ENCODE measurements at places on chromosomes 4 and X. TPM values are rescaled to one million over a fixed set of nuclear protein-coding genes. Genes with fewer than 3 reads are reported as not detected.

Gene TBC1D25
- 13.5 TPM for total RNA-seq

Gene HTRA3
- total RNA-seq: not detected

Gene IL2RG
- 290 TPM for total RNA-seq

Gene ADAM29
- not detected for total RNA-seq

Gene PCDH7
- total RNA-seq: not detected

Gene HTN1
- not detected for total RNA-seq

Gene FAM9C
- 0.05 TPM for total RNA-seq

Gene NAAA
- total RNA-seq: 31.7 TPM

Gene MSX1
- total RNA-seq: 0.12 TPM

Gene SRD5A3
- 19.2 TPM for total RNA-seq

Gene PNPLA4
- 11.8 TPM for total RNA-seq

- DNase-seq: no peak
- H3K27me3 ChIP-seq: no peaks in the 10 kb centered on the region
- H3K27ac ChIP-seq: no peak overlapping the region
- H3K4me1 ChIP-seq: no peaks in the 10 kb centered on the region
Measured at GRCh38 chrX:82748906-82749505, 759.1 kb upstream of the POU3F4 start.

- H3K36me3 ChIP-seq: peaks cover 8% of the 10 kb centered on the region
- DNase-seq: no peak
- no peaks in the 10 kb centered on the region for H3K27me3 ChIP-seq
- no peaks in the 10 kb centered on the region for H3K4me1 ChIP-seq
- no peak overlapping the region for H3K4me3 ChIP-seq
Measured at GRCh38 chrX:2172359-2172758, 328.4 kb downstream of the DHRSX start.

- no peak for DNase-seq
- H3K36me3 ChIP-seq: no peaks in the 10 kb centered on the region
- H3K27ac ChIP-seq: no peak overlapping the region
- H3K4me1 ChIP-seq: no peaks in the 10 kb centered on the region
- no peak overlapping the region for H3K4me3 ChIP-seq
- H3K27me3 ChIP-seq: no peaks in the 10 kb centered on the region
Measured at GRCh38 chr4:106951891-106952290, 84.2 kb downstream of the DKK2 start.

DNA sequence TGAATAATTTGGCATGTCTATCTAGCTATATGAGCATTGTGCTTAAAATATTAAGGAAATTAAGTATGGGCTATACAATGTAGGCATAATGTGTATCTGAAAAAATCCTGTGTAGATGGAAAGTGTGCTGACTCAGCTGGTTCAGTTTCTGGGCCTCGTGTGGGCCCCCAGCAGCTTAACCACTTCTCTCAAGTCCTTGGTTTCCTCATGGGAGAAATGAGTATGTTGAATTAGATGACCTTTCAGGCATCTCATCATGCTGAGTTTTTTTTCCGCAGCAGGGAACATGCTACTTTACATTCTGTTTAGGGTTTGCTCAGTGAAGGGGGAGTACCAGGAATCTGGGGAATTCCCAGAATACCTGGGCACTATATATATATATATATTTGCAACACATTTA lies 30.5 kb downstream of the RHOH start:
- peak; percentile 84 for DNase-seq
- peak overlapping the region; percentile 61 for H3K4me3 ChIP-seq
- peak overlapping the region; percentile 94 for H3K27ac ChIP-seq

DNA sequence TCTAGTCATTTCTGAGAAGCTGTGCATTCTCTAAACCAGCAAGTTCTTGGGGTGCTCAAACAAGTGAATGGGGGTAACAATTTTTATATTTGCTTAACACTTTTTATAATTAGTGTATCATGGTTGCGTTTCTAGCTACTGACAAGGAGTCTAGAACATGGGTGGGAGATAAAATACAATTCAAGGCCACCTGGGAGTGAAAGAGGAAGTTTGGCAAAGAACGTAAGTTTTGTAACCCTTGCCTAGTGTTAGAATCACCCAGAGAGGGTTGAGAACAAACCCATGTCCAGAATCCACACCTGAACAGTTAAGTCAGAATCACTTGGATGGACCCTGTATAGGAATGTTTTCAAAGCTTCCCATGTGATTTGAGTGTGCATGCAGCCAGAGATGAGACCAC lies 92.7 kb downstream of the AFF2 start:
- no peak overlapping the region for H3K4me3 ChIP-seq
- no peaks in the 10 kb centered on the region for H3K4me1 ChIP-seq
- H3K27me3 ChIP-seq: no peaks in the 10 kb centered on the region
- no peak for DNase-seq
- H3K36me3 ChIP-seq: no peaks in the 10 kb centered on the region

DNA sequence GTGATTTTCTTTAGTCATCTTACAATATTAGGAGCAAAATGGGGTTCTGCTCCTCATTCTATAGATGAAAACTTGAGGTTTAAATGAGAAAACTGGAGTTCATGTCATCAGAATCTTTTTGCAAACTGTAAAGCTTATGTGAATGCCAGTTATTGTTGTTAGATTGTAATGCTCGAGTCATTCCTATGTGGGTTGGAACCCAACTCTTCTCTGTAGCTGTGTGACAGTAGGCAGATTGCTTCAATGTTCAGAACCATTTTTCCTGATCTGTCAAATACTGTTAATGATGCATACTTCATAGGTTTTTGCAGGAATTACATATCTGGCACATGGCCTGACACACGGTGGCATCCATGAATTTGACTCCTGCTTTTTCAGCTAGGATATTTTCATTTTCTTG lies 178.9 kb downstream of the RAPGEF2 start:
- H3K4me3 ChIP-seq: no peak overlapping the region
- H3K4me1 ChIP-seq: peaks cover 3% of the 10 kb centered on the region
- no peaks in the 10 kb centered on the region for H3K27me3 ChIP-seq
- DNase-seq: no peak
- H3K36me3 ChIP-seq: peaks cover 23% of the 10 kb centered on the region

DNA sequence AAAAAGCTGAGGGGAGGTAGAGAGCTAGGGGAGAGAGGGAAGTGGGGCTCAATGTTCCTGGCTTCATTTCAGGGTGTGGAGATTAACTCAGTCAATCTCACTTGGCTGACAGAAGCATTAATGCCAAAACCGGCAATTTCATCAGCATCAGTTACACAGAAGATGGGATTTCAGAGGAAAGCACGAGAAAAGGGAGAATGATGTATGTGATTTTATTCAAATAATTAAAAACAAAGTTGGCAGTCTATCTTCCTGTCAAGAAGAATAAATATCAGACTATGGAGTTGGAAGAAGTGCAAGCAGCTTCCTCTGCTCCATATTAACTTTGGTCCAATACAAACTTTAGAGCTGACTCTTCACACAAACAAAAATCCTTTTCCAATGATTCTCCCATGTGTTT lies 29.6 kb upstream of the HCCS start:
- no peak for DNase-seq
- no peak overlapping the region for H3K4me3 ChIP-seq
- no peak overlapping the region for H3K27ac ChIP-seq
- no peaks in the 10 kb centered on the region for H3K36me3 ChIP-seq
- H3K27me3 ChIP-seq: no peaks in the 10 kb centered on the region

DNA sequence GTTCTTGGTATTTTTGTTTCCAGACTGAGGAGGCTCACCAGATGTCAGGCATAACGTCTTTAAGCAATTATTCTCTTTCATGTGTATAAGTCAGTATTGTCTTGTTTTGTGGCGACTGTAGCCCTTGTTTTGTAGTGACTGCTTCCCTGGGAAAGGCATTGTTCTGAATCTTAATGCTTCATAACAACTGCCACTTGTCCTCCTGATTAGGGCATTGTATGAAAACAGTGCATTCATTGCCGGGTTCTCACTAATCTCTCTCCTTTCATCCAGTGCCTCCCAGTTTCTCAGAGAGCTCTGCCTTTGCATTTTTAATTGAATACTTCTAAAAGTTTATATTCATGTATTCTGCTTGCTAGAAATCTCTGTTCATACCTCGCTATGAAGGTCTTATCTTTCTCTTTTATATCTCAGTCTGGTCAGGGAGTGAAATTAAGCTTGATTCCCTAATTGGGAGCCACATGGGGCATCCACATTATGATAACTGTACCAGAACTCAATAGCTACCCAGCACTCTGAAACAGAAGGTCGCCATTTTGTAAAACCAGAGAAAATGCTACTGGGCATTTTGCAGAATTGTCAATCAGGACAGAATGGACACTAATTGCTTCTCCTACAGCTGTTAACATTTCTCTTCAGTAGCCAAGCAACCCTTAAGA lies 149.8 kb downstream of the GBA3 start:
- H3K27ac ChIP-seq: no peak overlapping the region
- H3K4me1 ChIP-seq: no peaks in the 10 kb centered on the region
- no peak for DNase-seq
- H3K27me3 ChIP-seq: no peaks in the 10 kb centered on the region
- no peak overlapping the region for H3K4me3 ChIP-seq
- H3K36me3 ChIP-seq: no peaks in the 10 kb centered on the region

DNA sequence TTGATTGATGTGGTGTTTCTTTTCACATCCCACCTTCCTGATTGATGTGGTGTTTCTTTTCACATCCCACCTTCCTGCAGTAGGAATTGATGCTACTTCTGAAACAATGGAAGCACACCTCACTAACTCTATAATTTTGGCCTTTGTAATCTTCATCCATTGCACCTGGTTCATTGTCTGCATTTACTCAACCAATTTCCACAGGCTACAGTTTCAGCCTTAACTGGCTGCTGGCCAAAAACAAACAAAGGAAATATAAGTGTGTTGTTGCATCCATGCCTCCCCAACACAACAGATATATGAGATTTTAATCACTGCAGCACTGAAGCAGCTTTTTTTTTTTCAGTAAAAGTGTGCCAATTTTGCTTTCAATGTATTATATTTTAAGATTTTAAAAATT lies 867.6 kb upstream of the PCDH7 start:
- H3K27me3 ChIP-seq: no peaks in the 10 kb centered on the region
- no peak for DNase-seq
- no peak overlapping the region for H3K27ac ChIP-seq
- H3K4me1 ChIP-seq: no peaks in the 10 kb centered on the region
- no peaks in the 10 kb centered on the region for H3K36me3 ChIP-seq

- H3K27me3 ChIP-seq: no peaks in the 10 kb centered on the region
- no peaks in the 10 kb centered on the region for H3K36me3 ChIP-seq
- no peak for DNase-seq
- no peak overlapping the region for H3K4me3 ChIP-seq
Measured at GRCh38 chrX:120402369-120402768, 40.5 kb downstream of the ATP1B4 start.

GRCh38 chrX:150616179-150616862 lies 47.9 kb downstream of the MTM1 start:
- H3K27me3 ChIP-seq: no peaks in the 10 kb centered on the region
- H3K36me3 ChIP-seq: peaks cover 14% of the 10 kb centered on the region
- H3K4me1 ChIP-seq: peaks cover 3% of the 10 kb centered on the region

DNA sequence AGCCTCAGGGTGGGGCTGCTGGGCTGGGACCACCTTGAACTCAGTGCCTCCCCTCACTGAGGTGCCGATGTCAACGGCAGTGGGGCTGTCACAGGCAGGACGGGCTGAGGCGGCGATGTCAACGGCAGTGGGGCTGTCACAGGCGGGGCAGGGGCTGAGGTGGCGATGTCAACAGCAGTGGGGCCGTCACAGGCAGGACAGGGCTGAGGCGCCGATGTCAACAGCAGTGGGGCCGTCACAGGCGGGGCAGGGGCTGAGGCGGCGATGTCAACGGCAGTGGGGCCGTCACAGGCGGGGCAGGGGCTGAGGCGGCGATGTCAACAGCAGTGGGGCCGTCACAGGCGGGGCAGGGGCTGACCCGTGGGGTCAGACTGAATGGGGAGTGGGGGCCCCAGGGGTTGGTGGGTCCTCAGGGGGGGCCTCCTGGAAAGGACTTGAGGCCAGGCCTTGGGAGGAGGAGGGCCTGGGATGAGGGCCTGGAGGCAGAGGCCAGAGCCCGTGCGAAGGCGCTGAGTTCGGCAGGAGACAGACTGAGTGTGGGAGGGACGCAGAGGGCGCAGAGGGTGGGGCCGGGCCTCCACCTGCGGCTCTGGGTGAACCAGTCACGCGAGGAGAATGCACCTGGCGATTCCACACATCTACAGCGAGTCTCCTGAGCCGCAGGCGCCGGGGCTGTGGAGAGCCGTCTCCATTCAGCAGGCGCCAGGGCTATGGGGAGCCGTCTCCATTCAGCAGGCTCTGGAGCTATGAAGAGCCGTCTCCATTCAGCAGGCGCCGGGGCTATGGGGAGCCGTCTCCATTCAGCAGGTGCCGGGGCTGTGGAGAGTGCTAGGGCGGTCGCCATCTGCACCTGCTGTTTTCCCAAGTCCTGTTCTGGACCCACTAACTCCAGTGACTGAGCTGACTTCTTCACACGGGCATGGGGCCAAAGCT lies 22.9 kb downstream of the ATP5ME start:
- peaks cover 4% of the 10 kb centered on the region for H3K4me1 ChIP-seq
- DNase-seq: no peak
- H3K36me3 ChIP-seq: no peaks in the 10 kb centered on the region
- H3K27me3 ChIP-seq: peaks cover 11% of the 10 kb centered on the region

GRCh38 chrX:110162867-110163266 lies 155.0 kb downstream of the AMMECR1 start:
- DNase-seq: no peak
- H3K4me1 ChIP-seq: peaks cover 17% of the 10 kb centered on the region
- H3K27me3 ChIP-seq: no peaks in the 10 kb centered on the region
- H3K4me3 ChIP-seq: no peak overlapping the region
- no peaks in the 10 kb centered on the region for H3K36me3 ChIP-seq

DNA sequence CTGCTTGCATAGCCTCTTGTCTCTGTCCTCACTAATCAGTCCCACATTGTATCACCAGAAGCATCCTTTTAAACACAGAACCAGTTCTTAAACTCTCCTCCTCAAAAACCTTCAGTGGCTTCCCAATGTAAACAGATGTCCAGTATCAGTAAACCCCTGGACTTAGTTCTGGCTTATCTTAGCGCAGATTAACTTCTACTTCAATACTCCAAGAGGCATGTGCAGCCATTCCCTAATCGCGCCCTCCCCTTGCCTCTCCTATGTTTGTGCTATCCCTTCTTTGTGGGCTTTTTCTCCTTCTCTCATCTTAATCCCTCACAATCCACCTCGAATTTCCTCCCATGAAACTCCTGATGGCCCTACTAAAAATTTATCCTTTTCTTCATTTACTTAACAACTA lies 193.8 kb downstream of the FBXO8 start:
- peaks cover 10% of the 10 kb centered on the region for H3K27me3 ChIP-seq
- H3K4me1 ChIP-seq: no peaks in the 10 kb centered on the region
- no peak overlapping the region for H3K27ac ChIP-seq
- H3K36me3 ChIP-seq: no peaks in the 10 kb centered on the region

DNA sequence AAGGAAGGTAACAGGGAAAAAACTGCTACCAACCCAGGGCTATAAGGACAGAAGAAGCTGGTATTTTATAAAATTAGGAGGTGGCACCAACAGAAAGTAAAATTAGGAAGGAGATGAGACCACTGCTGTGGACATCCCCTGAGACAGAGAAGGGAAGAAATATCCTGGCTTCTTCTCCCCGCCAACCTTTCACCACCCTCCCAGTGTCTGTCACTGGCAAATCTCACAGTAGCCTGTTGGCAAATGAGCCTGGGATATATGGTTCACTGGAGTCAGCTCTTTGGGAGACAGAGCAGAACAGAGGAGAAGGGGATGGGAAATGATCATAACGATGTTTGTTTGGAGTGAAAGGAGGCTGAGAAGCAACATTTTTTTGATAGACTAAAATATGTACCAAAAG lies 190.9 kb upstream of the PACRGL start:
- H3K4me1 ChIP-seq: no peaks in the 10 kb centered on the region
- H3K27me3 ChIP-seq: no peaks in the 10 kb centered on the region
- no peak for DNase-seq
- H3K27ac ChIP-seq: no peak overlapping the region

Measured in activated CD4-positive, alpha-beta memory T cell treated with anti-CD3 and anti-CD28 coated beads for 36 hours (primary cell).